Stimulated activated CD8-positive, alpha-beta memory T cell treated with anti-CD3 and anti-CD28 coated beads, Interleukin-15, amount 100 ng/mL, for 4 hours (primary cell): ENCODE measurements at places on chromosomes 6 and 20.
A peak's percentile ranks its signal among the peaks of the same experiment; 100 is the strongest.

DNA sequence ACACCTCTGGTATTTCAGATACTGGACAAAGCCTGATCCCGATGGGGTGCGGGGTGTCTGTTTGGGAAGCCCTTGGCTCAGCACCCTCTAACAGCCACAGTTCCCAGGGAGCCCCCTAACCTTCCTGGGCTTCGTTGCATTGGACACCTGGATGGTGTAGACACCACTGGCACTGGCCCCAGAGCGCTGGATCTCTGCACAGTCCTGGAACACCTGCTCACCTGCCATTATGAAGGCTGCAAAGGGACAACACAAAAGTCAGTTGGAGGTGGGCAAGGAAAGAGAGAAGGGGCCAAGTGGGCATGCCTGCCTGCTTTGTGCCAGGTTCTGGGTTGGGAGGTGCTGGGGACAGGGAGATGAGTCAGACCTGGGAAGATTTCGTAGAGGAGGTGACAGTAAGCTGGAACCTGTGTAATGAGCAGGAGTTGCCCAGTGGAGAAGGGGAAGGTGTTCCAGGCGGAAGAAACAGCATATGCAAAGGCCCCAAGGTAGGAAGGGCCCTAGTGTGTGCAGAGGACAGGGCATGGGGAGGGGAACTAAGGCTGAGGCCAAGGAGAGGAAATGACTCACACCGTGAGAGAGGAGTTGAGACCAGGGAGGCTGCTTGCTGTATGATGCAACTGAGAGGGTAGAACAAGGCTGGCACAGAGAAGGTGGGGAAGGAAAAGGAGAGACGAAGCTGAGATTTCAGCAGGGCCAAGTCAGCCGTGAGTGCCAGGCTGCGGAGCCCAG is 34.9 kb downstream of the ANGPT4 start:
- DNase-seq = no peak

DNA sequence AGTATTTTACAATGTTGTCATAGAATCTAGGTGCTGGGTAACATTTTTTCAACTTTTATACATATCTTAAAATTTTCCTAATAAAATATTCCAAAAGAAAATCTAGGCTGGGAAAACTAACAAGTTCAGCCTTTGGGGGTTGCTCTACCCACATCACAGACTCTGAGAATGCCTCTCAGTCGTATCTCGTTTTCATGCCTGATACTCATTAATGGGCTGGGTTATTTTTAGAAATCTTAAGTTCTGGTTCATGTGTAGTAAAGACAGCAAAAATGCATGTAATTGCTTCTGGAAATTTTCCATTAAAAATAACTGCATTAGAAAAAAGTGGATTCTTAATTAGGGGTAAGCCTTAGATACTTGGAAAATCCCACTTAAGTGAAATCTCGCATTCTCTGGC is 149.3 kb downstream of the SLC24A3 start:
- DNase-seq = no peak

DNA sequence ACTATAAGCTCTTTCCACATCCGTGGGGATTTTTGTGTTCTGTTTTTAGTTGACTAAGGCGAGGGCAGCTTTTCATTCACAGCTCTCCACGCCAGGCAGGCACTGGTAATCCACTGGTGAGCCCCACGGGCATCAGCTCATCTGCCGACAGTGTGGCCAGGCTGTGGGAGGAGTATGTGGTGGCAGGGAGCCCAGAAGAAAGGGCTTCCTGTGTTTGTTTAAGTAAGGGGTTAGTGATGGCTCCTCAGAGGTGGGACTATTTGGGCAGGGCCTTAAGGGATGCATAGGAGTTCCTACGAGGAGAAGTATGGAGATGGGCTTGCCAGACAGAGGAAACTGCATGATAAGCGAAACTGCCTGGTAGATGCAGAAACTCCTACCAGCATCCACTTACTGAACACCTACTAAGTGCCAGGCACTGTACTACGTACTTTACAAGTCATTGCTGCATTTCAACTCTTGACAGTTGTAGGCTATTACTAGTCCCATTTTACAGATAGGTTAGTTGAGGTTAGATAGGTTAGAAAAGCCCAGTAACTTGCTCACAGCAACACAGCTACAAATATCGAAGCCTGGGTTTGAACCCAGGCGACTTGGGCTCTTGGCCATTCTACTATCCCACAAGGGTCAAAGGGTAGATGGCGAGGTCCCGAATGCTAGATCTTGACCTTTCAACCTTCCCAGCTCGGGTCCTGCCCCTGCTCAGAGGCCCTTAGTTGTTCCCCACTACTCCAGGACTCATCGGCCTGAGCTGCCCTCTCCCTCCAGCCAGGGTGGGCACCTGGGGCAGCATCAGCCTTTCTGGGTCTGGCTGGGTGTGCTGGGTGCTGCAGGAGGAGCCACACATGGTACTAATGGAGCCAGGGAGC is 55.1 kb downstream of the CEBPB start:
- DNase-seq = no peak

- no peak for DNase-seq
Observed at GRCh38 chr6:157659536-157660271, 163.3 kb upstream of the SNX9 start.

GRCh38 chr20:34709831-34710567 is 5.9 kb downstream of the TP53INP2 start:
- DNase-seq = peak; percentile 31

DNA sequence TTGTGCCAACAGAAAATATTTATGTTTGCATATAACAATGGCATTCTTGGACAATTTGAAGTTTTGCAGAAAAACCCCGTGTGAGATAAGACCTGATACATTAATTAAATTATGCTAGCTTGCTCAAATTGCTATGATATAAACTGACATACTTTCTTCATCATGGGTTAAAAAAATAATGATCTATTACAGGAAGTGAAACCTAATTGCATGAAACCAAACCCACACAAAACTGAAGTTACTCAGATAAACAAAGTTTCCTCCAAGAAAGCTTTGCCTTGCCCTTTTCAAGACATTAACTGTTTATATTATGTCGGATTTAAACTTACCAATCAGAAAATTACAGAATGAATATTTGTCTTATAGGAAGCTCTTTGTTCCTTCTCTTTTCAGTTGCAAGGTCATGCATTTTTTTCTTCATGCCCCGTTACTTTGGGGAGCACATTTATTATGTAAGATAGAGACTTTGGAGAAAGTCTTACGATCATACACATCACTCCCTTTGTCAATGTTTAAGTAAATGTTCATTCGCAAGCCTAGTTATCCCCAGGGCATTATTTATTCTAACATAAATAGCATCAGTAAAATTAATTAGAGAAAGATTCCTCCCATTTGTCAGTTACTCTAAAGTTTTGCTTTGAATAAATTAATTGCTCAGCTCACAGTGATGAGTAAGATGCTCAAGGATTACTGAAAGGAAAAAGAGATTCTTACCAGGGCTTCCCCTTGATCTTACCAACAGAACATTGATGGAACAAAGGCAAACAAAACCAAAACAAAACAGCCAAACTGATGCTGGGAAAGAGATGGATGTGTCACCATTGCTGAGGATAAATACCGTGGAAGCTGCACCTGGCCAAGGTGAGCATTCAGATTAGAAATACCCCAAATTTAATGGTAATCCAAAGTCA is 14.8 kb upstream of the TMEM244 start:
- no peak for DNase-seq

DNA sequence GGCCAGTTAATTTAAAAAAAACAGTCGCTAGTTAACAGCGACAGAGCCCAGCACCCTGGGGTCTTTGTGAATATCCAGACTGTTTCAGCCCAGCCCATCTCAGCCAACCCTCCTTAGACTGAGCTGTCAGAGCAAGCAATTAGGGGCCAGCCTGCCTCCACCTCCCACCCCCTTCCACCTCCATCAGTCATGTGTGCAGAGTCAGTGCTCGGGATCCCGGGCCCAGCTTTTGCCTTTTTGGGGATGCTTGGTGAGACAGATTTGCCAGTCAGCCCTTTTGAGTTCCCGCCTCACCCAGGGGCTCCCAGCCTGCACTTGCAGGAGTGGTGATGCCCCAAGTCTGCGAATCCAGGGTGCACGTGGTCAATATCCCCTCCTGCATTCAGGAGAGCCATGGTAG is 6.5 kb upstream of the FAM83D start:
- no peak for DNase-seq

- no peak for DNase-seq
Observed at GRCh38 chr6:129525055-129525454, 184.9 kb downstream of the ARHGAP18 start.

DNA sequence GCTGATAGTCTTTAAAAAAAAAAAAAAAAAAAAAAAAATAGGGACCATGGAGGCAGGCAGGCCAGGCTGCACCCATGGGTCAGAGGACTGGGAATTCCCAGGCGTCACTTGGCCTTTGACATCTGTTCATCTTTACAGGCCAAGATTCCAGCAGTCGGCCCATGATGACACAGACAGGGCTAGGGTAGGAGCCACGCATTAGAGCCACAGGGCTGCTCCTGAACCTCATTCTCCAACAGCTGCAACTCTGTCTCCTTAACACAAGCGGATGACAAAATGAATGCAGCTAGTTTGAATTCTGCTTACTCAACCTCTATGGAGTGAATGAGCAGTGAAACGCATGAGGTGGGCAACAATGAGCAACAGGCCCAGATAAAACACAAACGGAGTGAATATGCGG is 126.4 kb downstream of the LY86 start:
- no peak for DNase-seq

DNA sequence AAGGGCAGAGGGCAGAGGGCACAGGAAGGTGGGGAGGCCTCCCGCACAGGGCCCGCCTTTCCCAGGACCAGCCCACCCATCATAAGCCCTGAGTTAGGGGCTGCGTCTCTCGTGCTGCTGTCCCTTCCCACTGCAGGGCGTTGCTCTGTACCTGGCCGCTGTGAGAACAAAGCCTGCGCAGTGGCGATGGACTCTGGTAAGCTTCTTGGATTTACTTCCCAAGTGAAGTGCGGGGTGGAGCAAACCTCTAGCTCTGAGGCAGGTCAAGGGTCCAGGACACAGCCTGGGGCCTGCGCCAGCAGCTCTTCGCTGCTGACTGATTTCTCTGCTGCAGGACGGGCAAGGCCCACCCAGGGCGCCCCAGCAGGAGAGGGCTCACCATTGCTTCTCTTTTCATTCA is 23.9 kb downstream of the INSM1 start:
- DNase-seq = no peak

DNA sequence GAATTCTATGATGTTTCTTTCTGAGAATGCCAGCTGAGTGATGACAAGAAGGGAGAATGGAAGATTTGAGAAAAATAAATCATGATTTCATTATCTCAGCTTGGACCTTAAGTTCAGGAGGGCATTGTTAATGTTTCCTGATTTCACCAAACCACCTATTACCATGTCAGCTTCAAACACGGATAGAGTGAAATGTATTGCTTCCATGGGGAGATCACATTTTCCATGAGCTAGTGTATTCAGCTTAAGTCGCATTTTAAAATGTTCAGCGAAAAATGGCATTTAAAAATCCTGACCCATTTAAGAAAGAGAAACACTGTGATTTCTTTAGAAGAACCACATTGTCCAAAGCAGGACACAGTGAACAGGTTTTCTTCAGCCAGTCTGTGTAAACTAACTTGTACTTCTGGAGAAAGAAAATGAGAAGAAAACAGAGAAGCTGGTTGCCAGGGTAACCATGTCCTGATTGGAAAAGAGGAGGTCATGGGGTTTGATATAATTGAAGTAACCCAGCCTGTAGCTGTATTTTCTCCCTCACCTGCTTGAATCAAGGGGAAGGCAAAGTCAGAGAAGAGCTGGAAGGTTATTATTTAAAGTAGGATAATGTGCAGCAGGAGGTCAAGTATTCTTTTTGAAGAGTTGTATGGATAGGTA is 684.1 kb upstream of the NRSN1 start:
- DNase-seq = no peak

DNA sequence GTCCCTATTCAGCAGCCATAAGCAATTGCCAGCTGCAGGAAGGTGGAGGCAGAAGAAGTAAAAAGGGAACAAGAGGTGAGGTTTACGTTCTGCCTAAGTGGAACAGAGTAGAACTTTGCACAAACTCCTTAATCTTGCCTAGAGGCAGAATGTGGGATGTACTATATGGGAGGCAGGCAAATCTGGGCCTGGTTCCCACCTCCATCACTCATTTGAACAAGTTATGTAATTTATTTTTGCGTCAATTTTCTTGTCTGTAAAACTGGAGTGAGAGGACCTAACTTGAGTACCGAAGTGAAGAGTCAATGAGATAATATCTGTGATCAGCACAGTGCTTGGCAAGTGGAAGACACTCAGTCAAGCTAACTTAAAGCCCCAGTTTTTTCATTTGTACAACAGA is 2.0 kb upstream of the TPBG start:
- no peak for DNase-seq

DNA sequence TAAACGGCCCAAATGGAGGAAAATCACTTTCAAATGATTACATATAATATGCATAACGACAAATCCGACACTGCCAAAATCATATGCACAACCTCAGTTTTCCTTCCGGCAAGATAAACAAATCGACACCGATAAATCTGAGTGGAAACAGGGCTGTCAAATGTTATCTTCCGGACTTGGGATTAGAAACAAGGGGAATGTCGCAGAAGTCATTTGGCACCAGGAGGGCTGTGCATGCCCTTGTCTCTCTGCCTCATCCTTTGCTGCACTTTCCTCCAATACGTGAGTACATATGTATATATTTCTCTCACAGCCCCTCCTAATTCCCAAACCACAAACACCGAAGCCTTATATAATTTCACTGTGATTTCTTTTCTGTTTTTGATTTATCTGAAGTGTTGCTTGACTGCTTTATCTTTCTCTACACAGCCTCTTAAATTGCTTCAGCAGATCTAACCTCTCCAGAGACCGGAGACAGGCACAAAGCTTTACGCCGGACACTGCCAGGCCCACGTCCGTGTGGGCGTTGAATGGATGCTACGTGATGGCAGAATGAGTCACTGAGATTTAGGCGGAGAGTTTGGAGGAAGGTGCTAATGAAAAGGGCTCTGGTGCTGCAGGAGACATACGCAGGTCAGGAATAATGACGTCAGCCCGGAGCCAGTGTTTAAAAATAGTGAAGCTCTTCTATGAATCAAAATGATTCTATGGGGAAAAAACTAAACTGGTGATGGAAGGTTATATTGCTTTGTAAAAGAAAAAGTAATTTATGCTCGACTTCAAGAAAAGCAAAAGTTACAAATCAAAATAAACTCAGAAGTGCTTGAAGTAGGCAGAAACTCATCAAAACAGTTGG is 21.0 kb upstream of the PRELID3B start:
- no peak for DNase-seq
